ENCODE measurements at places on chromosomes 2 and 18.

DNA sequence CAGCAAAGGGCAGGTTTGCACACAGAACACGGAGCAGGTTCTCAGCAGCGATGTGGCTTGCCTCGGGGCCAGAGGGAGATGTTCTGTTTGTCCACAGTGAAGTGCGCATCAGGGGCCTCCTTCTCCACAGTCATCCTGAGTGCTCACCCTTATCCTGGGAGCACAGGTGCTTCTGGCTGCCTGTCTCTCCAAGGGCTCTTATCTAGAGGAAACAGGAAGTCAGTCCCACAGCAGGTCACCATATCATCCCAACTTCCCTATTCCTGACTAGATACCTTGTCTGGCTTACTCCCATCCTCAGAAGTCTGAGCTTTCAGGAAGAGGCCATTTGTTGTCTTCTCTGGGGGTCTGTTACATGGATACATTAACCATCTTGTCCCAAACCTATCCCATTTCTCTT is at the start of gene CD207:
CD207 (minus strand) TSS at position 174 of the 400 bp plus-strand sequence; CDS start at position 134, 40 bp downstream.
- no peak for DNase-seq

GRCh38 chr2:225693259-225693658 is 293.7 kb downstream of the NYAP2 start:
- DNase-seq: no peak

DNA sequence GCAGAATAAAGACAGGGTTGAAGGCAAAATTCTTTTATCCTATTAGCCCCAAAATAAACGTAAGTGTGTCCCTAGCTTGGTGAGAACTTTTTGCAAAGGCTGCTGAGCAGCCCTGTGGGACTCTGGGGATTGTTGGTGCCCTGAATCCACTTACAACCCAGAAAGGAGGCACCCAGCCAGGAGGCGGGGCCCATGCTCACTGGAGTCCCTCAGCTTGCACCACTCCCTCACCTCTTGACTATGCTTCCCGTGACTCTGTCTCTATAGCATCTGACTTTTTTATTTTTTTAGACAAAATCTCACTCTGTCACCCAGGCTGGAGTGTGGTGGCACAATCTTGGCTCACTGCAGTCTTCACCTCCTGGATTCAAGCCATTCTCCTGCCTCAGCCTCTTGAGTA is 15.8 kb upstream of the COL6A3 start:
- no peak for DNase-seq

DNA sequence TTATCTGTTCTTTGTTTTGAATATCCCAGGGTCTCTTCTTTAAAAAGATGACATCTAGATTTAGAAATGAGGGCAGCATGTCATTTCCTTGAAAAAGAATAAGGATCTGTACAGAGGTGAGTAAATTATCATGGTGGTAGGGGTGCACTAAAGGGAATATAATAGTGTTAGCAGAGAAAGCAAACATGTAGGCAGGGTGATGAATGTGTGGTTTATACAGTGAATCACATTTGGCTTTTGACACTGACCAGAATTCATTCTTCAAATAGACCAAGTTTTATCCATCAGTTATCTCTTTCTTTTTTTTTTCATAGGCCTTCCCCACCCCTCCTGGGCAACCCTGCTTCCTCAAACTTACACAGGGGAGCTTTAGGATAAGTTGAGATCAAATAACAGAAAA is 184.5 kb upstream of the LRP1B start:
- no peak for DNase-seq

Data from ecto neural progenitor cell (in vitro differentiated cells).